ENCODE measurements at places on chromosomes 1 and 21.

- DNase-seq, result no peak
Measured at GRCh38 chr1:119773711-119774241, 5.1 kb upstream of the HMGCS2 start.

GRCh38 chr1:67573311-67573872 lies 111.6 kb upstream of the GADD45A start:
- no peak for DNase-seq

- DNase-seq, result peak; percentile 90
Measured at GRCh38 chr21:44920694-44921604, at the start of gene ITGB2. ITGB2 (minus strand) TSS chr21:44920899; CDS start chr21:44910782, 10,117 bp downstream.

GRCh38 chr1:94532077-94532476 lies 9.5 kb downstream of the F3 start:
- no peak for DNase-seq

- no peak for DNase-seq
Measured at GRCh38 chr1:61961009-61961408, 218.7 kb downstream of the PATJ start.

- no peak for DNase-seq
Measured at GRCh38 chr21:27213303-27213702, 246.4 kb upstream of the ADAMTS5 start.

DNA sequence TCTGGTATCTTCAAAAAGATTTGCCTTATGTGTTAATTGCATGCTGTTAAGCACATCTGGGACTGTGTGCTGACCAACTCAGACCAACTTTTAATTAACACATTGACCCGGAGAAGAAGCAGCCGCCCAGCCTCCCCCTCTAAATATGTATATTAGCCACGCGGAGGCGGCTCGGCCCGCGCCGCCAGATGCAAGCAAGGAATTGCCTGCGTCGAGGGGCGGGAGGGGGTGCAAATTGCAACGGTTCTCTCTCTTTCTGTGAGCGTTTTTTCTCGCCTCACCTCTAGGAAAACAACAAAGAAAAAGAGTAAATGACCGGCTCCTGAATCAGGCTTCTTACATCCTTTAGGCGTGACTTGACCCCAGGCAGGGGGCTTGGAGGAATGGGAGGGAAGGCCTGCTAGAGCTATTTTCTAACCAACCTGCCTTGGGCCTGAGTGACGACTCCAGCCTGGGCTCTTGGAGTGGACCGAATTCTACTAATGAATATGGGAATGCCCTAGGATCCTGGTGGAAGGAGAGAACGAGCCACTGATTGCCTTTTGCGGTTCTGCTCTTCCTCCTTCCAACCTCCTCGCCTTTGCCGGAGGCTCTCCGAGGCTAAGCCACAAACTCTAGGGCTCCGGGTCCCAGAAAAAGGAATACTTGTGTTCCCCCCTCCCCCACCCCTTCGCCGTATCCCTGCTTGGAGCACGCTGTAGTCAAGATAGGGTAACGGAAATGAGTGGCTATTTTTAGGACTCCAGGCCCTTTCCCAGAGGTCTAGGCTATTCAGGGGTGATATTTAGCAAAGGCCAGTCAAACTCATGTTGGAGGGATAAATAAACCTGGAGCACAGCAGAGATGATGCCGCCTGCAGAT lies 417.0 kb upstream of the ESRRG start:
- DNase-seq, result no peak

GRCh38 chr21:42545745-42546144 lies 32.1 kb downstream of the SLC37A1 start:
- DNase-seq, result no peak

DNA sequence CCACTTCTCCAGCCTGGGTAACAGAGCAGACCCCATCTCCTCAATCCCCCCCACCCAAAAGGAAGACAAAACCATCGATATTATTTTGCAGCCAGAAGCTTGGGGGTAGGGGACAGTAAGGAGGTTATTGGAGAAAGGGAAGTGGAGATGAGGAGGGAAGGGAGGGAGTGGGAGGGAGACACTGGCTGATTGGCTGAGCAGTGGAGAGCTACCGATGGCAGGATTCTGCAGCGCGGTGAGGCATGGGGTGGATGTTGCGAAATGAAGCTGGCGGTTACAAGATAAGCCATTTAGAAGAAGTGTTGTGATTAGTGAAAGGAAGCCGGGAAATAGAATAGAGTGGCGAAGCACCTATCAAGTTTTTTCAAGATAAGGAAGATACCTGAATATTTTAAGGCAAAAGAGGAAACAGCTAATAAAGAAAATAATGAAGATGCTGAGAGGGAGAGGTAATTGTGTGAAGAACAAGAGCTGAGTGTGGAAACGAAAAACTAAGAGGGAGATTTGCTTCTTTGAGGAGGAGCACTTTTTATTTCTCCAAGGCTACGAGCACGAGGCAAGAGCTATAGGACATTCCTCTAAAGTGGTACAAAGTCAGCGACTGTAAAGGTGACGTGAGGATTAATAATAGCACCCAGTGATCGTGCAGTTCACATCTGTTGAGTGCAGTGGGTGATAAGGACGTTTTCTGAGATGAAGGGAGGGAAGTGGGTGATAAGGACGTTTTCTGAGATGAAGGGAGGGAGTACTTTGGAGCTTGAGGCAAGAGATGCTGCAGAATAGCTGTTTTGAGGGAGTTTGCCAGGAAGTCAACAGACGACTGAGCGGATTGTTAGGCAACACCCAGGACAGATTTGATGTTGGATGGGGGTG lies 103.2 kb upstream of the KIF26B start:
- peak; percentile 97 for DNase-seq

- no peak for DNase-seq
Measured at GRCh38 chr21:40680311-40680710, 166.6 kb downstream of the DSCAM start.

DNA sequence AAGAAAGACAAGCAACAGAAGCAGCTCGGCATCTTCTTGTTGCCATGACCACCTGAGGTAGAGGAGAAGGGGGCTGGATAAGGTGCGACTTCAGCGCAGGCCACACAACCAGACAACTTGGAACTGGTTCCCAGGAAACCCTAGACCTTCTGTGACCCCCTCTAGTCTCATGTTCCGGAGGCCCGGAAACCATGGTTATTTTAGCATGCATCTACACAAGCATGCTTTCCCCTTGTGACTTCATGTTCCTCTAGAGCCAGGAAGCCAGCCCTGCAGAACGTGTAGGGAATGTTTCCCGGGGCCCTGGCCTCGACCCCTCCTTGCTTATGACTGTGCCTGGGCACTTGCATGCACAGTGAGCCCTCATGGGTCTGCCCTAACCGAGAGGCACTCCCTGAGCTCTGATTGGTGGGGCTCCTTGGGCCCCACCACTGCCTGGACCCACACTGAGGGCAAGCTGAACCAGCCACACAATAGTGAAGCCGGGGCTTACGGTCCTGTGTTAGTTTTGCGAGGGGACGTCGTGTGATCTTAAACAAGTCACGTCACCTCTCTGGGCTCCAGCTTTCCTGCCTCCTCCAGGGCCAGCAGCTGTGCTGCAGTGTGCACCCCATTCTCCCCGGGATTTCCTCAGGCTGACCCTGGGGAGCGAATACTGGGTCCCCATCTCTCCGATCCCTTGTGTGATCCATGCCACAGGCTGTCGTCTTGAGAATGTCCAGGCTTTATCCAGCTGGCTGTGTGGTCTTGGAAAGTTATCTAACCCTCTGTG lies 12.0 kb upstream of the MX2 start:
- DNase-seq, result no peak

DNA sequence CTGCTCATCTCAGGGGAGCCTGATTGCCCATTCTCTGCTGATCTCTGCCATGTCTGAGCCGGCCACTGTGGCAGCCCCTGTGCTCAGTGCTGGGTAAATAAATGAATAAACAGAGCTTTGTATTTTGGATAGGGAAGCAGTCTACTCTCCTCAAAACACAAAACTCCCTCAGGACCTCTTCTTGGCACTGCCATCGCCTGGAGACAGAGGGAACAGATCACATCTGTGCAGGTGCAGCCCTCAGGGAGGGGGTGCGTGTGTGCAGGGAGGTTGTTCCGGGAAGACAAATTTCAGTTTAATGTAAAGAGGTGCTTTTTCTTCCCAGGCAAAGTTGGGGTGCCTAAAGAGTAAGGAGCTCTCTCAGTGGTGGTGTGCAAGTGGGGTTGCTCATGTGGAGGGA lies 7.7 kb upstream of the FAM167B start:
- DNase-seq, result no peak

DNA sequence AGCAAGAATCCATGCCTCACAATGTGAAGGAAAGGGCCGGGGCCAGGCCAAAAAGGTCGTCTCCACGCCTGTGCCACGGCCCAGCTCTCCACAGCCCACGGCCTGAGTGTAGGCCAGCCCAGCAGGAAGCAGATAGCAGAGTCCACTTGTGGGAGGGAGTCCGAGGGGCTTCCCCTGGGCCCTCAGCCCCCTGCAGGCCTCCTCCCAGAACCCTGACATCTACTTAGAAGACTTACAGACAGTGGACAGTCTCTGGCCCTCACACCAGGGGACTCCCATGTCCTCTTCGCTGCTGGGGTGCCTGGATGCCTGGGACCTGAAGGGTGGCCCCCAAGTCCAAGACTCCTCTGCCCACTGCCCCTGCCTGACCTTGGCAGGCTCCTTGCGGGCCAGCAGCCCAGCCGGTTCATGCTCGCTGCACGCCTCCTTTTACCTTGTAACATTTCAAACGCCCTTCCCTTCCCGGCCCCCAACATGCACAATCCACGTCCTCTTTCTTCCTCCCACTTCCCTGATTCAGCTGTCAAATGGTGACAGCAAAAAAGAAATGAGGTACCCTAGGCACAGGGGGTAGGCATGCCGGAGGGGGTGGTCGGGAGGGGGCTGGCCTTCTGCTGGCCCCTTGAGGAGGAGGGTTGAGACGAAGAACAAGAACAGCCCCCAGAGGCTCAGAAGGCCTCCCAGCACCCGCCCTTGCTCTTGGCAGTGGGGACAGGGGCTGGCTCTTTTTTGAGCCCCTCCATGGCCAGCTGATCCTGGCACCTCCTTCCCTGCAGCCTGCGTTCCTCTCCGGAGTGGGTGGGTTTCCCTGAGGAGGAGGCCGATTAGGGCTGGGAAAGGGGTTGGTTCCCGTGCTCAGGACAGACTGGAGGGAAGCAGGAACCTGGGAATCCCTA lies 997 bp upstream of the PTPN7 start:
- DNase-seq, result peak; percentile 47

DNA sequence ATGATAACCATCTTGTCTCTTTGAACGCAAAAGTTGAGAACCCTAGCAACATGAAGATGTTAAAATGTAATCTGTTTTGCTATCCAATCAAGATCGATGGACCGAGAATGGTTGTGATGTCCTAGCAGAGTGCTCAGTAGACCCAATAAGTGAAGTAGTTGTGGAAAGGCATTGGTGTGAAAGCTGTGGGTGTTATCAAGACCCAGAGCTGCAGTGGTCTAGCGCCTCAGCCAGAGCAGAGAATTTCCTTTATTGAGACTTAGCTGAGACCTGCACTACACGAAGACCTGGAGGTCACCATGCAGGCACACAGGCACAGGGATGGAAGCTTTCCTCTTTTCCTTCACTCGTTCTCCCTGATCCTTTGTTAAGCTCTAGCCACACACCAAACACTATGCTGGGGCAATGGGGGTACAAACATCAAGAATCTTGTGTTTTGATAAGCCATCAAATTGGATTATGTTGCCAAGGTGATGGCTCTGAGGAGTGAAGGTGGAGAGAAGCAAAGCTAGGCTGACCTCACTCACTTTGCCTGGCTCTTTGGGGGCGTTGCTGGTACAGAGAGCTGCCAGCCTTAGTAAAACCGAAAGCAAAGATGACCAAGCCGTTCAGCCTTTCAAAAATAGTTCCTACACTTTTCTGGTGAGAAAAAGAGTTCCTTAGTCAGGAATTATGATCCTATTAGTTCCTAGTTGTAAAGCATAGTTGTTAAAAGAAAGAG lies 24.1 kb downstream of the METTL13 start:
- DNase-seq, result no peak

DNA sequence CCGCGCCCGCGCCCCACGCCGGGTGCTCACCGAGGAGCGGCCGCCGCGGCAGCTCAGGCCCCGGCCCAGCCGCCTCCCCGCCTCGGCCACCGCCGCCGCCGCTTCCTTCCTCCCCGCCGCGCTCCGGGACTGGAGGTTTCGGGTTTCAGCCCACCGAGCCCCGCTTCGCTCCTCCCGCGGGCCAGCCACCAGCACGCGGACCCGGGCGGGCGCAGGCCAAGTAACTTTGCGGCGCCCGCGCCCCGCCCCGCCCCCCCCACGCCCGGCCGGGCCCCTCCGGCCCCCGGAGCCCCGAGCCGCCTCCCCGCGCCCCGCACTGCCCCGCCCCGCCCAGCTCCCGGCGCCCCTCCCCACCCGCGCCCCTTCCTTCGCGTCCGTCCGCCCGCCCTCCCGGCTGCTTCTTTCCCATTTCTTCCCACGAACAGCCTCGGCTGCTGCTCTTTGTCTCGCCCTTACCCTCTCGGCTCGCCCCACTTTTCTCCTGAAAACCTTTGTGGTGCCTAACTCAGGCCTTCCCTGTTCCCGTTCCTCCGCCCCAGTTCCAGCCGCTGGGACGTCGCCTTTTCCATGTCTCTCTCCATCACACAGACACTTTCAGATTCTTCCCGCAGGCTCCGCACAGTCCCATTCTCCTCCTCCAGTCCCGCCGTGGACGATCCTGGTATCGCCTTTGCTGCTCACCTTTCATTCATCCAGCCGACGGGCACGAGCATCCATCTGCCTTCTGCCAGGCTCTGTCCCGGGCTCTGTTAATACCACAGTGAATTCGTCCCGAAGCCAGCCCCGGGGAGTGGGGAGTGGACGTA lies at the start of gene GPR161:
Gene GPR161, minus strand, starts transcription at position 222 of the 806 bp plus-strand sequence. CDS start 32,080 bp downstream, outside the sequence.
- DNase-seq, result peak; percentile 60

- no peak for DNase-seq
Measured at GRCh38 chr1:53638360-53639035, 100.5 kb downstream of the GLIS1 start.

DNA sequence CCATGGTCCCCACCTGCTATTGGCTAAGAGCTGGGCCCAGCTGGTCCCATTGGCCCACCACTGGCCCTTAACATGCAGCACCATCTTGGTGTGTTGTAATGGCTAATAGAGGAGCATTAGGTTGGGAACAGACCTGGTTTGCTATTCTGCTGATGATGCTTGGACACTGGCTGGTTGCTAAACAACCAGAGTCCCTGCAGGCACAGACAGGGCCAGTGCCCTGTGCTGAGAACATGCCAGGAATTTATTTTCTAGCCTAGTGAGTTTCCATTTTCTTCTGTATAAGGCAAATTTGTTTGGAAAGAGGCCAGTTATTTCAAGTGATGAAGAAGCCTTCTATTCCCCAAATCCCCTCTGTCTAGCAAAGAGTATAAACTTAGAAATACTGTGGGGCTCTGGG lies 42.9 kb upstream of the TDRD10 start:
- no peak for DNase-seq

Data from KBM-7 (cell line).